DMS79 treated with DMSO at 0.1 percent for 48 hours (cell line): ENCODE measurements at places on chromosomes 4 and X.

GRCh38 chr4:74474345-74475090, 29.6 kb downstream of the AREG start:
- no peak for DNase-seq

- no peak for DNase-seq
Observed at GRCh38 chr4:78237360-78237759, 180.2 kb downstream of the FRAS1 start.

- DNase-seq: no peak
Observed at GRCh38 chr4:73631565-73632226, 11.5 kb upstream of the RASSF6 start.

- no peak for DNase-seq
Observed at GRCh38 chrX:2577844-2578466, 77.2 kb upstream of the DHRSX start.

GRCh38 chr4:97074531-97074930, 1068.7 kb downstream of the STPG2 start:
- DNase-seq: no peak

- DNase-seq: no peak
Observed at GRCh38 chr4:185426960-185427688, 1.4 kb upstream of the UFSP2 start.

- no peak for DNase-seq
Observed at GRCh38 chr4:57098941-57099340, 11.2 kb downstream of the IGFBP7 start.

GRCh38 chrX:133544115-133544514, 128.8 kb upstream of the GPC4 start:
- DNase-seq: no peak

DNA sequence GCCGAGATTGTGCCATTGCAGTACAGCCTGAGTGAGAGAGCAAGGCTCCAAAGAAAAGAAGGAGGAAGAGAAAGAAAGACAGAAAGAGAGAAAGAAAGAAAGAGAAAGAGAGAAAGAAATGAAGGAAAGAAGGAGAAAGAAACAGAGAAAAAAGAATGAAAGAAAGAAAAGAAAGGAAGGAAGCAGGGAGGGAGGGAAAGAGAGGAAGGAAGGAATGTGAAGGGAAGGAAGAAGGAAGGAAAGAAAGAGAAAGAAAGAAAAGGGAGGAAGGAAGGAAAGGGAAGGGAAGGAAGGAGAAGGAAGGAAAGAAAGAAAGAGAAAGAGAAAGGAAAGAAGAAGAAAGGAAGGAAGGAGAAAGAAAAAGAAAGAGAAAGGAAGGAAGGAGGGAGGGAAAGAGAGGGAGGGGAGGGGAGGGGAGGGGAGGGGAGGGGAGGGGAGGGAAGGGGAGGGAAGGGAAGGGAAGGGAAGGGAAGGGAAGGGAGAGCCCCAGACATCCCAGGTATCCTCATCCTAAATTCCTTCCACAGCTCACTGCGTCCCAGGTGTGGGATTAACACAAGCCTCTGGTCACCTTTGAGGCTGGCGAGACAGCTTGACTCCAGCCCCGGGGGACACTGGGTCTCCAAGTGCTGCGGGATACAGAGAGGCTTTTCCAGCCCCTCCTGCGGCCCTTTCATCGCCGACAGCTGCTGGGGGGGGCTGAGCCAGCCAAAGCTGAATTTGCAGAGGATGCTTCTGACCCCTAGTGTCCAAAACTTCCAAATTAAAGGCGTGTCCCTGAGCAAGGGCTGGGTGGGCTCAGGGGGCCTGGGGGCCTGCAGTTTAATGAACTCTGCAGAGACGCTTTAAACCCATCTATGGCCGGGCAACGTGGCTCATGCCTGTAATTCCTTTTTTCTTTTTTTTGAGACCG, 24.2 kb upstream of the CSF2RA start:
- no peak for DNase-seq
